ENCODE measurements at places on chromosomes 7 and 10.

DNA sequence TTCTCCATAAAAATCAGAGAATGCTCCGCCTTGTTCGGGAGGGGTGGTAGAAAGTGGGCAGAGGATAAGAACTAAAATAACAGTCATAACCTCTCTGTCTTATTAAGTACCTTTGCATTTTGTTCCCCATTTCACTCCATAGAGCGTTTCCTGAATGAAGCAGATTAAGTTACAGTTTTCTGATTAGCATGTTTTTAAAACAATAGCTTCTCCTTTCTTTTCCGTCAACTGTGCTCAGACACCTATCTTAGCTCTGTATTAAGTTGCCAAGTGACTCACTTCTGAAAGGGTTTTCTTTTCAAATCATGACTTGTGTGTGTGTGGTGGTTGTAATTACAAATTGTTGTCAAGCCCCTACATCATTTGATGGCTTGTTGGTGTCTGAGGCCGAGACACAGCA, 1.4 kb downstream of the HABP2 start:
- no peak for DNase-seq

DNA sequence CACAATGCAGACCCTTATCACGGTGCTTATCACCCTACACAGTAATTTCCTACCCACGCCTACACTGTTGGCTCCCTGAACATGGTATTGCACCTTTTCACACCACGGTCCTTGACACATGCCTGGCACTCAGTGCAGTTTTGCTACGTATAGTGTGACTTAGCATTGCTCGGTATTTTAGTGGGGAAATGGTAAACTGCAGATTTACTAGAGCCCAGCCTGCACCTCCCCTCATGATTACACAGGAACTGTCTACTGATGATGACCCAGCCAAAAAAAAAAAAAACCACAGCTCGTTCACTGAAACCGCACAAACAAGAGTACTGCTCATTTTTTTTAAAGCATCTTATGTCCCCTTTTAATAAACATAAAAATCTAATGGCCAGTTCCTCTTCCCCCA, 124.2 kb upstream of the ZNF746 start:
- peak; percentile 8 for DNase-seq

DNA sequence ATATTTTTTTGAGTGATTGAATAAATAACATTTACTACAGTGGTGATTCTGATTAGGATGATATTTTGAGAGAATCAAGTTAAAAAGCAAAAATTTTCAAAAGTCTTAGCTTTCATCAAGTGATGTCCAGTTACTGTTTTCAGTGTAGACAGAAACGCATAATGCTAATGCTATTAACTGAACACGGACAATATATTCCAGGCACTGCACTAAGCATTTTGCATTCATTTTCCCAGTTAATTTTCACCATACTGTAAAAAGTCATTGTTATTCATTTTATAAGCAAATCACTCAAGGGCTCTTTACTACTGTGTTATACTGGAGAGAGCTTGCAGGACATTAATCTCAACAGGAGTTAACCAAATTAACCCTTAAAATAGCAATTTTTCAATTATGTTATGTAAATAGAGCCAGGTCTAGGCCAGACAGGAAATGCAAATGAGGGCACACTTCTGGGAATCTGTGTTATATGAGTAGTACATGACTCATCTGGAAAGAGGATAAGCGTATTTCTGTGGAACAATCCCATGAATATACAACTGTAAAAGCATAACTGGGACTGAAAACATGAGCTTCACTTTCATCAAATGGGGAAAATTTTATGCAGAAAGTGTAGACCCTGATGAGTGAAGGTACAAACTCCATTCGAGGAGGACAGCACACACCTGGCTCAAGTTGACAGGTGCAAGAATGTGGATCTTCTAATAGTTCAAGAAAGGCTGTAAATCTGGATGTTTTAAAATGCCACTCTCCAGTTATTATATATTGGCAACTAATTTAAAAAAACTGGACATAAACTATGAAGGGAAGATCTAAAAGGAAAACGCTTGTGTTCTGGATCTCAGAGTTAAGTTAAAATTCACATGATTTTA, 75.4 kb downstream of the ANK3 start:
- no peak for DNase-seq

DNA sequence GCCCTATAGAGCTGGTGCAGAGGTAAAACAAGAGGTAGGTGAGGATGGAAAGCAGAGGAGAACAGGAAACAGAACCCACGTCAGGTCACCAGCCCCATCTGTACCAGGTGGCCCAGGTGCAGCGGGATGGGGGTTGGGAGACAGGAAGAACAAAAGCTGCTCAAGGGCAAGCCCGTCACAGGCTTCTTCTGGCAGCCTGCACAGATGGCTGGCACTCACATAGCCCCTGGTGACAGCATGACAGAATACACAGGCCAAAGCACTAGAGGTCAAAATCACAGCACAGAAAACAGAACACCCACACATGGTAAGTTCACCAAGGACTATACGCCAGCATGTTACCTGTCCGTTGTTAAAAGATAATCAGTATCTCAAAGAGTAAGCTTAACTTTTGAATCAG, 126.8 kb downstream of the GALNT11 start:
- no peak for DNase-seq

DNA sequence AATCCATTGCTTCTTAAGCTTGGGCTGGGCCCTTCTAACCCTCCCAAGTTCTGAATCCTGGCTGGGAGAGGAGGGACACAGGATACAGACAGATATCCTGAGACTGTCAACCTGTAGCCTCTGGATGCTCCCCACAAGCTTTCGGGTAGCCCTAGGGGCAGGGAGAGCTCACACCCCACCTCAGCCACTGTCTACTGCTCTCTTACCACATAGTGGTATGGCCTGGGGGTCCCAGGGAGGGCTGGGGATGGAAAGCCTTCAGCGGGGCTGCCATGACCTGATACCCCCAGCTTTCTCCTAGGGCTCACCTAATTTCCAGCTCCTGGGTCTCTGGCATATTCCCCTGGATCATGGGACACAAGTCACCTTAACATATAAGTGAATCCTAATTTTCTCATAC, 25.1 kb downstream of the CRHR2 start:
- DNase-seq = no peak

DNA sequence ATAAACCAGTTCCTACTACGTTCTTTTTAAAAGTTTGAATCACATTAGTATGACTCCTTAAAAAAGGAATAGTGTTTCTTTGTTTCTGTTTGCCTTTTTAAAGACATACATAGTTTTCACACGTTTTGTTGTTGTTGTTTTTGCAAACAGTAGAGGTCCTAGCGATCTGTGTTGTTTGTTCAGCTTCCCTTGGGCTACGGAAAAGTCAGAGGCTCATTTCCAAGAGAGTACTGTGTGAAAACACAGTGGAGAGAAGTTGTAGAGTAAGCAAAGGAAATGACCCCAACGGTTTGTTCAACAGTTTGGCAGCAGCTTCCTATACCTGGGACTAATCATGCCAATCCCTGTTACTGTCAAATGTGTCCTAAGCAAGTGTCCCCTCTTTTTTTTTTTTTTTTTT, 87.1 kb upstream of the STEAP1 start:
- DNase-seq = no peak
